Large intestine (tissue), 12 donors: ENCODE measurements at places on chromosomes 5 and 9. TPM values are rescaled to one million over a fixed set of nuclear protein-coding genes. Genes with fewer than 3 reads are reported as not detected.

Gene FBP1
- 259 TPM for polyA plus RNA-seq

Gene ZNF618
- polyA plus RNA-seq: 8.1 TPM

- DNase-seq: no peak
Observed at GRCh38 chr5:151064916-151065499, 15.8 kb downstream of the TNIP1 start.

- DNase-seq: peak; percentile 64
Observed at GRCh38 chr5:149618581-149619248, 37.4 kb downstream of the ARHGEF37 start.
